ENCODE measurements at places on chromosomes 1 and 21.
A peak's percentile ranks its signal among the peaks of the same experiment; 100 is the strongest.

- no peak for DNase-seq
Measured at GRCh38 chr1:65456481-65456880, 36.0 kb downstream of the LEPR start.

DNA sequence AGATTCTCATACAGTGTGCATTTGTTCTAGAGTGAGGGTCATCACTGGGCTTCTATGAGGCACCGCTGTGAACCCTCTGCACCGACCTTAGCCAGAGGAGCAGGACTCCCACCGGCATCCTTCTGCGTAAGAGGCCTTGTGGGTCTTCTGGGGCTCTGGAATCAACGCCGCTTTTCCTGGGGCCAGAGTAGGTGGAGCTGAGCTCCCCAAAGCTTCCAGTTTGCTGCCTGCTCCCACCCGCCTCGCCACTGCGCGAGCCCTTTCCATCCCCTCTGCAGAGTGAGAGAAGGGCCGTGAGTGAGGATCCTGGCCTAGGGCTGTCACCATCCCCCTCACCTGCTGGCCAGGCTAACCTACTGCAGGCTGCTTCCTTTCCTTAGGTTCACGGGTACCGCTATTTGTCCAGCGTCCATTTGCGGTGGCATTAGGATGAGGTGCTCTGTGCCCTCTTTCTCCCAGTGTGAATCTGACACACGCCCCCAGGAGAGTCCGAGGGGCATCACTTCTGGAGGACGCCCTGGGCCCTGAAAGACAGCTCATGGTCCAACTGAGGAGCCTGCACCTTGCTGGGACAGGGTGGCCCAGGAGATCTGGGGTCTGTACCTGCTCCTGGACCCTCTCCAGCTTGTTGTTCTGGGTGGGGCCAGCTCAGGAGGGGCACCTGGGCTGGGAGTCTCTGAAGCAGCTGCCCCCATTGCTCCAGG is 36.2 kb downstream of the UMODL1 start:
- peak; percentile 35 for DNase-seq

DNA sequence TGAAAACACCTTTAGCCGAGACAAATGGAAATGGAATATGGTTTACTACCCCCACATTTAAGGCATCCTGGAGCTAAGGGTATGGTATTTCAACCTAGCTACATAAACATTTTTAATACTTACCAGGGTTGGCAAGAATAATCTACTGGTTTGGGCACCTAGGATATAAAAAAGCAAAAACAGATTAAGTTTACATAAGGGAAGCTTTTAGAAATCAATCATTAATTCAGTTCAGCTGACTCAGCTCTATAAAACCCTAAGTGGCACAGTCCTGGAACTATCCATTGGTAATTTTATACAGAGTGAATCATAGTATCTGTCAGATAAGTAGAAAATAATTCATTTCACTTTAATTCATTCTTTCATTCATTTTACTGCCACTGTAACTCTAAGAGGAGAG is 355.2 kb downstream of the VAV3 start:
- no peak for DNase-seq

DNA sequence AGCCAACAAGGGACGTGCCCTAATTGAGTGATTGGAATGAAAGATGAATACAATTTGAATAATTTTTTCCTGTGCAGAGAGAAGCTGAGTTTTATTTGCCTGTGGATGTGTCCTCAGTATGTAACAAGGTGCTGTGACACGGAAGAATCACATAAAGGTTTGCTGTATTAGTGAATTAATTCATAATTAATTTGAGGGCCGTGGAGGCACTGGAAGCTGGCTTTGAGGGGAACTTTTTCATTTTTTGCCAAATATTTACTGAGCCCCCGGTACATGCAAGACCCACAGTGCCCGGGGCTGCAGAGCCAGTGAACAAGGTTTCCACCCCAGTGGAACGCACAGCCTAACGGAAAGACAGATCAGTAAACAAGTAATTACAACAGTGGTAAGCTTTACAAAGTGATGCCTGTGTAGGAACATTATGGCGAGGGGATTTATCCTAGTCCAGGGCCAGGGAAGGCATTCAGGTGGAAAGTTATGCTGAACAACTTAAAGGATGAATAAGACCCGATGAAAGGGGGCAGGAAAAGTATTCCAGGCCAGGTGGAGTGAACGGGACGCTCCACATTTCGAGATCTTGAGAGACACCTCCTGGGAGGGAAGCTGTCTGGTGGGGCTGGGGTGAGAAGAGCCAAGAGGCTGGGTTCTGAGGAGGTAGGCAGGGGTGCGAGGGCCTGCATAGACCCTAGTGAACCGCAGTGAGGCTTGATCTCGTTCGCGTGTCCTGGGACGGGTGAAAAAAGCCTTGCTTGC is 773 bp upstream of the RCC2 start:
- DNase-seq: no peak

DNA sequence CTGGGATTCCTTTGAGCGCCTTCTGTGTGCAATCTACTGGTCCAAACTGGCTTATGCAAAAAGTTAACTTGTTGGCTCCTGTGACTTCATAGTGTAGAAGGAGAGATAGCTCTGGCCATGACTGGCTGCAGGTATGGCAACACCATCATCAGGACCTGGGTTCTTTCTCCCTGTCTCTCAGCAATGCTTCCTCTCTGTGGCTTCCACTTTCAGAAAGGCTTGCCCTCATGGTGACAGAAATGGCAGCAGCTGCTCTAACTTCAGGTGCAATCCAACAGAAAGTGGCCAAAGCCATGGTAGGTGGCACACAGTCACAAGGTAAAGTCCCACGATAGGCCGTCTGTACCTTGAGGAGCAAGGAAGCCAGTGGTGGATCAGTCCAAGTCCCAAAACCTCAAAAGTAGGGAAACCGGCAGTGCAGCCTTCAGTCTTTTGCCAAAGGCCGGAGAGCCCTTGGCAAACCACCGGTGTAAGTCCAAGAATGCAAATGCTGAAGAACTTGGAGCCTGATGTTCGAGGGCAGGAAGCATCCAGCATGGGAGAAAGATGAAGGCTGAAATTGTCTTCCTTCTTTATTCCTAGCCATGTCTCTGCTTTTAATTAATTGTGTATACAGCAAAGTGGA is 45.0 kb downstream of the ZBTB40 start:
- DNase-seq: no peak

- peak; percentile 2 for DNase-seq
Measured at GRCh38 chr1:71339238-71339637, 258.4 kb upstream of the ZRANB2 start.

GRCh38 chr1:112872551-112872962 is 83.4 kb downstream of the SLC16A1 start:
- no peak for DNase-seq

GRCh38 chr1:177122461-177123251 is 41.9 kb downstream of the ASTN1 start:
- no peak for DNase-seq

GRCh38 chr1:243233908-243234307 is 21.2 kb downstream of the CEP170 start:
- no peak for DNase-seq

DNA sequence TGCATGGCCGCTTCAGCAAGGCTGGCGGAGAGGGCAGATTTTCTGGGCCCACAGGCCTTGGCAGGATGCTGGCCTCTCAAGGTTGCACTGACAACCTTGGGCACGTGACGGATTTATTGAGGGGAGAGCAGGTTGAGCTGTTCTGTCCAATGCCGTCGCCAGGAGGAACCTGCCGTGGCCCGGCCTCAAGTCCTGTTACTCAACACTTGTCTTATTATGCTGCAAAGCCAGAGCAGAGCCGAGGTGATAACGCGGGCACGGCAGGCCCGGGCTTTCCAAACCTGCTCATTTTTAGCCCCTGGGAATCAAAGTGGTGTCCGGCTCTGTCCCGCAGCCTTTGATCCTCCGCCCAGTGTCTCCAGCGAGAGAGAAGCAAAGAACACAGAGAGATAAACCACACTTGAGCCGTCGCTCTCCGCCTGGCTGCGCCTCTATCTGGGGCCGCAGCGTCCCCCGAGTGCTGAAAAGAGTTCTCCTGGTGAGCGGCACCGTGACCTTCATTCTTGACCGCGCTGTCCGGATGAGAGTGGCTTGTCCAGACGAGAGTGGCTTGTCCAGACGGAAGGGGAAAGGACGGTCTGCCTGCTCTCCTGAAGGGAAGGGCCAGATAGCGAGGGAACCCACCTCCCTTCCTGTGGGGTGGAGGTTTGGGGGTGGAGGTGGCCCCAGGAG is 162.3 kb upstream of the ARHGEF16 start:
- no peak for DNase-seq

- DNase-seq: no peak
Measured at GRCh38 chr1:76835203-76835602, 32.1 kb upstream of the ST6GALNAC5 start.

- DNase-seq: no peak
Measured at GRCh38 chr1:231395076-231395997, 26.8 kb downstream of the EGLN1 start.

GRCh38 chr1:208641579-208642280 is 397.5 kb upstream of the PLXNA2 start:
- DNase-seq: no peak

DNA sequence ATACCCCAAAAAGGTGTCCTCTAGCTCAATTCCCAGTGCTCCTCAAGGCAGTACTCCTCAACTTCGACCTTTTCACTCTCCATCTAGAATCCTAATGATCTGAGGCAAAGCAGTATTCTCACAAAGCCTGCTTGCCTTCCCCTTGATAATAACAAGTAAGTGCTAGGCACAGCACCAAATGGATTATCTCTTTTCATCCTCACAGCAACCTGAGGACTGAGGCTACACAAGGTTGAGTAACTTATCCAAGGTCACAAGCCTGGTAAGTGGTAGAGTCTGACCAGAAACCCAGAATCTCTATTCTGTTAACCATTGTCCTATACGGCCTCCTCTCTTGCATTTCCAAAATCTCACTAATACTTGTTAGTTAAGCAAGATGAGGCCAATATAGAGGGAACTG is 5.1 kb downstream of the SYDE2 start:
- DNase-seq: no peak

- DNase-seq: no peak
Measured at GRCh38 chr1:175274368-175274767, 81.8 kb upstream of the KIAA0040 start.

DNA sequence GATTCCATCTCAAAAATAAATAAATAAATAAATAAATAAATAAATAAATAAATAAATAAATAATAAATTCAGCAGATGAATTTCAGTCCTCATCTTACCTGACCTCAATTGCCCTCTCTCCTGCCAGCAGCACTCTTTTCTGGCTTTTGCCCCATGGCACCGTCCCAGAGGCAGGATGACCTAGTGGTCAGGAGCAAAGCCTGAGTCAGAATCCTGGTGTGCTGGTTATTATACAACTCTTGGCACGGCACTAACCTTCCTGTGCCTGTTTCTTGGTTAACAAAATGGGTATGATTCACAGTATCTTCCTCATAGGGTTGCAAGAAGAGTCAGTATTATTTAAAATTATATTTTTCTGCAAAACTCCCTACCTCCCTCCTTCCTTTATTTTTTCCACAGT is 43.0 kb downstream of the NKAIN1 start:
- DNase-seq: no peak

DNA sequence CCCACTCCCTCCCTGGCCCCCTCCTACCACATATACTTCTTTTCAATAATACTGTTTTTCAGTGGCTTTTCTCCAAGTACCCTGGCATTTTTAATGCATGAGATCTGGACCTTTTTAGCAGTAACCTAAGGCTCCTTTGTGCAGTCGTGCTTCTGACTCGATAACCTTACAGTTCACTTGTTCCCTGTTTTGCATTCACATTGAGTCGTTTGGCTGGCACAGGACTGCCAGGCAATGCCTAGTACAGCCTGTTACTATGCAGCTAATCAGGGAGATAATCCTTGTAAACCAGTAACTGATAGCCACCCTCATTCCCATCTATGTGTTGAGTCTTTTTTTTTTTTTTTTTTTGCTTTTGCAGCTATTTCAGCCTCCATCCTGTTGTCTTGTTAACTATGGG is 3.7 kb downstream of the ATP1B1 start:
- DNase-seq: no peak

GRCh38 chr1:45750298-45751038 is at the start of gene IPP:
Gene IPP, minus strand, starts transcription at chr1:45750653. Its CDS starts 4,242 bp downstream, at chr1:45746411.
- DNase-seq: peak; percentile 99

- DNase-seq: no peak
Measured at GRCh38 chr1:193631306-193631705, 444.9 kb upstream of the B3GALT2 start.

- peak; percentile 83 for DNase-seq
Measured at GRCh38 chr1:21647431-21648351, 21.5 kb downstream of the RAP1GAP start.

DNA sequence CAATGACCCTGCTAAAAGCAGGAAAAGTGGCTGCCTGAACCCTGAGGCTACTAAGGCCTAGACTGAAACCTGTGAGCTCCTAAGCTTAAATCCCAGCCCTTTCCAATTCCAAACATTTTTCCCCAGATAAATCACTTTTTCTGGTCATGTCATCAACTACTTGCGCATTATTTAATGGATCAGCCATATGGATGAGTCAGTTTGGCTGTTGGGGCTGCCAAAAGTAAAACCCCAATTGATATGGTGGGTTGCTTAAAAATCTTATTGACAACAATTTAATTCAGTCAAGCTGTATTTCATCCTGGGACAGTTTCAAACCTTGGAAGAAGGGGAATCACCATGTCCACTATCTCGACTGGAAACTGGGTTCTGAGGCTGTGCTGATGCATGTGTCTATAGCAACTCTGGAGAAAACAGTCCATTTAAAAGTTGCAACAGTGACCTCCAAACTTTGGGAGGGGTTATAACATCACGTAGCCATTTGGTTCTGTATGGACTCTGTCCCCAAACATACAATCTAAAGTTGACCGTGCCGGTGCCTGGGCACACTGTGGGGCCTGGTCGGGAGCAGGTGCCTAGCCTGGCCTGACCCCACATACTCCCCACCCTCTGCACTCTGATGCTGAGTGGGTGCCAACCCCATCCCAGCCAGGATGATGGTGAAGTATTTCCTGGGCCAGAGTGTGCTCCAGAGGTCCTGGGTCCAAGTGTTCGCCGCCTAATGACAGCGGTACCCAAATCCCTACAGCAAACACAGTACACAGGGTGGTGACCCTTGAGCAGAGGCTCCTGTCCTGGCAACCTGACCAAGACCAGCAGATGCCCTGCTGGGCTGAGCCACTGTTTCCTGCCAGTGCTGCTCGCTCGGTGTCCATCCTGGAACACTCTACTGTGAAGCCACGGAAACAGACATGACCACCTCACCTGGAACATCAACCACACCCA is 46.5 kb upstream of the LRRC52 start:
- no peak for DNase-seq

DNA sequence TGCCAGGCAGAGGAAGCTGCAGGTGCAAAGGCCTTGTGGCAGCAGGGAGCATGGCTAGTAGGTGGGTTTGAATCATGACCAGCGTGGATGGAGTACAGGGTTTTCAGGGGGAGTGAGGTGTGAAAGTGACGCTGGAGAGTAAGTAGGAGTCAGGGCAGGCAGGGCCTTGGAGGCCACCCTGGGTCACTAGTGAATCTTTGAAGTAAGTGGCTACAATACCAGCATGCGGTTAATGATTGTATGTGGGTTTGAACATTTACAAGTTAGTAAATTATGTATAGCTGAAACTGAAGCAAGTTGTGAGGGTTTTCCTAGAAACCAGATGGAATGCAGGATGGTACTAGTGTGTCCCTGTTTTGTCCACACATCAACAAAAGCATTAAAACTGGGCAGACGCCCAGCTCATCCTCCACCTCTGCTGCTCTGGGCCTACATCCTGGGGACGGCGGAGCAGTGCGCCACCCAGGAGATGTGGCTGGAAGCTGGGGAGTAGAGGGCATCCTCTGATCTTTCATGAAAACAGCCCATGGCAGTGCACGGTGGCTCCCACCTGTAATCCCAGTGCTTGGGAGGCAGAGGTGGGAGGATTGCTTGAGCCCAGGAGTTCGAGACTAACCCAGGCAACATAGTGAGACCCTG is 41.2 kb upstream of the B3GALNT2 start:
- DNase-seq: no peak

Data from RPMI8226 (cell line).